ENCODE measurements at places on chromosomes 16 and 17. TPM values are rescaled to one million over a fixed set of nuclear protein-coding genes. Genes with fewer than 3 reads are reported as not detected.

Gene CDK12
- 55.3 TPM for total RNA-seq

DNA sequence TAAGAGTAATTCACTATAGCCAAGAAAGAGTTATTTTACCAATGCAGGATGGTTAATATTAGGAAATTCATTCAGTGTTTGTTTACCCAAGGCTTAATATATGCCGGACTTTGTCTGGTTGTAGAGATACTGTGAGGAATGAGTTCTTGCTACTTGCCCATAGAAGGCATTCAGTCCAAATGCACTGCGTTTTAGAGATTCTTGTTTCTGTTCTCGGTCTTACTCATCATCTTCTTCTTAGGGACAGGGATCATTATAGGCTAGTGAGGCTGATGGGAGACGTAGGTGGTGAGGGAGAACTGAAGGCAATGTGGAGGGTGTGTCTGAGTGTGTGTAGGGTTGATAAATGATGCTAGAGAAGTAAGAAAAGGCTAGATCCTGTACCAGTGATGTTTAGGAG, 90.7 kb downstream of the OR1D5 start:
- no peak for DNase-seq

DNA sequence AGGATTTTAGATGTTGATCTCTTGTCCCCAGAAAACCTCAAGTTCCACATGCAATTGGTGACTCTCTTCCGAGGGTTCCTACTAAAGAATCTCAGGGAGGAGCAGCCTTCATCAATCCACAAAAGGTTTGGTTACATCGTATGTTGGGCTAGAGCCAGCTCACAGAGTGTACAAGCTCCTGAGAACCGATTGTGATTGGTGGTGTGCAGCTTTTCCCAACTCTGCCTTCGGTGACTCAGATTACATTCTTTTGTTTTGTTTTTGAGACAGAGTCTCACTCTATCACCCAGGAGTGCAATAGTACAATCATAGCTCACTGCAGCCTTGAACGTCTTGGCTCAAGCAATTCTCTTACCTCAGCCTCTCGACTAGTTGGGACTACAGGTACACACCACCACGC, 172.4 kb downstream of the PMP22 start:
- DNase-seq: no peak

Gene NUBP2
- total RNA-seq: 143 TPM

Gene LLGL2
- total RNA-seq: 63.9 TPM

Gene LGALS9B
- not detected for total RNA-seq

Gene LGALS9
- 0.73 TPM for total RNA-seq

DNA sequence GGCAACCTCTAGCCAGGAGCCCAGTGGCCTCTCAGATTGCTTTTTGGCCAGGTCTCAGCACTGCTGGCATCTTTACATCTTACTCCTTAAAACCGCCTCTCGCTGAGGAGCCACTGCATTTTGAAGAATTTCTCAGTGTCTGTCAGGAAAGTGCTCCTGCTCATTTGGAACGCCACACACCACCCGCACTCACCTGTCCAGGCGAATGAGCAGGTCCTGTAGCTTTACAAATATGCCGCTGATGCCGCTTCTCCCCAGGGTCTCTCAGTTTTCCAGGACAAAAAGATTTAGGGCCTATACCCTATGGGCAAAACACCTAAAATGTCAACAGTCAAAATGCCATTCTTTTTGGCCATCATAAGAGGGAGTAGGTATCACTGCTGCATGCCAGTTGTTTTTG, 22.1 kb downstream of the CYB561 start:
- DNase-seq: no peak

Gene CHRNE
- total RNA-seq: 1.2 TPM

- DNase-seq: no peak
Measured at GRCh38 chr17:77810536-77810935, 148.0 kb upstream of the TNRC6C start.
